ENCODE measurements at places on chromosomes 1 and 21. TPM values are rescaled to one million over a fixed set of nuclear protein-coding genes. Genes with fewer than 3 reads are reported as not detected.

DNA sequence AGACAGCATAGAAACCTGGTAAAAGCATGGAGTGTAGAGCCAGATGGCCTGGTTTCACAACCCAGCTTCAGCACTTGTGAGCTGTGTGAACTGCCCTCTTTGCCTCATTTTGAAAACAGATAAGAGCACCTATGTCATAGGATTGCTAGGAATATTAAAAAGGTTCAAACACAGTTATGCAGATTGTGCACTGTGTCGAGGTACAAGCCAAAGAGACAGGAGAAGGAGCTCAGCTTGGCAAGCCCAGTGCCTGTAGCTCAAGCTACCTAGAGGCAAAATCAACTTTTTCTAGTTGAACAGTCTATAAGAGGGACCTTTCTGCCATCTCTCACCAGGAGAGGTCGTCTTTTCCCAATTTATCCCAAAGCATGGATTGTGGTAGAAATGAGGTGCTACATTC lies 5.0 kb downstream of the CHODL start:
- DNase-seq, result no peak

DNA sequence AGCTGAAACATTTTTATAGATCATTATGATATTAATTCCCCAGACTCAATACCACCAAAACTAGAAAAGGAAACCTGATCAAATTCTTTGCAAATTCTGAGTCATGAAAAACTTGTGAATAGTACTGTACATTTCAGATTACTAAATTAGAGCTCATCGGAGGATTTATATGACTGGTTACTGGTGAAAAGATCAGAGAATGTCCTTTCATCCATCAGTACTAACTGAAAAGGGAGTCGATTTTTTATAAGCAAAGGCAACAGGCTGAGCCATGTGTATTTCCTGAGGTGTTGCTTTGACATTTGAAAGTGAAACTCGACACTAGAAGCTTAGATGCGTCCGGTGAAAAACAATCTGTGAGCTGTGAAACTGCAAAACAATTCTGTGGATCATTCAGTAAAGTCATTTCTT lies 155.7 kb downstream of the TNFSF18 start:
- DNase-seq, result no peak

DNA sequence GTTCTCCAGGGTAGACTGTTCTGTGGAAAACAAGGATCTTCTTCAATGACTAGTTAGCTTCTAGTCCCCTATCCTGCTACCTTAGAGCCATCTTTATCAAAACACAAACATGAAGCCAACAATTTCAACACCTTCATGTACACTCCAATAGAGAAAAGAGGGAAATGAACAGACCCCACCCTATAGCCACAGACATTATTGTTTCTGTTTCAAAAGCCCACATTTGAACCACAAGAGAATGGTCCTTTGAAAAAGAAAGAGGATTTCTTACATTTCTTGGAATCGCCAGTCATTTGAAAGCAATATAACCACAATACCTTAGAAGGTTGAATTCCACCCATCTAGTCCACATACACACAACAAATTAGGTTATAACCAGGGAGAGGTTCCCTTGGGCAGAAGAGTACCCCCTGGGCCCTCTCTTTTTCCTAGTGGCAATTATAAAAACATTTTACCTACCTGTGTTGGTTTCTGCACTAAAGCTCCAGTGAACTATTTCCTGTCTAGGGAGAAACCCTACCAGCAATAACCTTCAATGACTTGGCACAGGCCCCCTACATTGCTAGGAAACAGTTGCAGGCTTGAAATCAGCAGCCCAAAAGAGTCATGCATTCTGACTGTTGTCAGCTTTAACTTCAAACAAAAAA lies 2.7 kb upstream of the LPGAT1 start:
- DNase-seq, result no peak

DNA sequence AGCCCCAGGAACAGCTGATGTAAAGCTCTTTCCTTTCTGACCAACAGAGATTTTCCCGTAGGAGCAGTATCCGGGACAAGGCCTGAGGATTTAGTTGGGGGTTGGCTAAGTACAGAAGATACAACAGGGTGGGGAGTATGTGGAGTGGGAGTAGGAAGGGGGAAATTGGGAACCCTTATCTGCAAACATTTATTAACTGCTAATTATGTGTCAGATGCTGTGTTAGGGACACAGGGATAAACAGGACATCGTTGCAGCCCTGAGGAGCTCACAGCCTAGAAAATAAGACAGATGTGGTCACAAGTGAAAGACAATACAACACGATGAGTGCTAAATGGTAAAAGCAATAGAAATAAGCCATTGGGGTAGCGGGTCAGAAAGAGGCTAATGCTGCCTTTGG lies 12.0 kb downstream of the CD84 start:
- DNase-seq, result no peak

GRCh38 chr1:44227211-44227610 lies 13.9 kb downstream of the DMAP1 start:
- no peak for DNase-seq

The FAM167B gene
- 12.5 TPM for total RNA-seq

- no peak for DNase-seq
Observed at GRCh38 chr1:245888809-245889208, 618.3 kb downstream of the SMYD3 start.

The WNT2B gene
- total RNA-seq, result 2.4 TPM

The ANGPTL3 gene
- total RNA-seq, result not detected

Data from heart right ventricle (tissue), 16 donors.